ENCODE measurements at places on chromosomes 7 and 10.

- no peak for DNase-seq
These were observed 3.1 kb upstream of the TMEM26 start for GRCh38 chr10:61456095-61456789.

- no peak for DNase-seq
These were observed 42.4 kb upstream of the GDF10 start for GRCh38 chr10:47257396-47258120.

GRCh38 chr10:63522277-63522687 is 1.1 kb downstream of the REEP3 start:
- DNase-seq: no peak

GRCh38 chr7:91397612-91398011 is 133.4 kb downstream of the FZD1 start:
- no peak for DNase-seq

- no peak for DNase-seq
These were observed 525.0 kb upstream of the SEMA3D start for GRCh38 chr7:85711894-85712293.

- no peak for DNase-seq
These were observed 241.5 kb downstream of the PCDH15 start for GRCh38 chr10:54559498-54559897.

DNA sequence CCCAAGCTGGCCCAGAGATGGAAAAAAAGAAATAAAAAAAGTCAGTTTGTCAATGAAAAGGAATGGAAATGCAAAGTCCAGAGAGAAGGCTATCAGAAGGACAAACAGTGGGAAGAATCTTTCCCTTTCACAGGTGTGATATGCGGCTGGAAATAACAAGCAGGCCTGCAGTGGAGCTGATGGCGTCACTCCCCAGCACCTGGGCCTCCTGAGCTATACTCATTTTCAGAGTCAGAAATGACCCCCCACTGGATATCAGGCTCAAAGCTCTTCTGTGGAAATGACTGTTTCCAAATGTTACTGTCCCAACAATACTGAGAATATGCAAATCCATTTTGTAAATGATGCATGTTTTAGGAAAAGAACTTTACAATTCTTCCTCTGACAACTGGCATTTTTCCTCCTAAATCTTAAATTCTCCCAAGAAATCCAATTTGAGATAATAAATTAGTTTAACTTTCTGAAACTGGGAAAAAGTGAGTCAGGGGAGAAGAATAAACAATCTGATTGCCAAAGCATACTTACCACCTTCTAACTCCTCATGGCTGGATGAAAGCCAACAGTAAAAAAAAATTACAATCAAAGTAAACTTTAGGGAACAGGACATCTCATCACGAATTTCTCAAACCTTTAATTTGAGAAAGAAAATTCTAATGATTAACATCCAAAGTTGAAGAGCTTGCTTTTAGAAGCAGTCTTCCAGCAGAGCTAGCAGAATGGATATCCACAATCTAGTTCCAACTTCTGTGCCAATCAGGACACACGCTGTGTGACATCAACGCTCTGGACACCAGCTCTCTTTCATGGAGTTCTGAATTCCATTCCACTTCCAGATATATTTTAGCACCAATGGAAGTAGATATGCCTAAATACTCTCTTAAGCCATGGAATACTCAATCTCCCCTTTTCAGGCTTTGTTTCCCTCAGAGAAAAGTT is 5.3 kb upstream of the CUZD1 start:
- no peak for DNase-seq

- no peak for DNase-seq
These were observed 176.1 kb upstream of the PHYHIPL start for GRCh38 chr10:59000162-59000825.

GRCh38 chr10:93752761-93753160 is 5.0 kb upstream of the LGI1 start:
- no peak for DNase-seq

DNA sequence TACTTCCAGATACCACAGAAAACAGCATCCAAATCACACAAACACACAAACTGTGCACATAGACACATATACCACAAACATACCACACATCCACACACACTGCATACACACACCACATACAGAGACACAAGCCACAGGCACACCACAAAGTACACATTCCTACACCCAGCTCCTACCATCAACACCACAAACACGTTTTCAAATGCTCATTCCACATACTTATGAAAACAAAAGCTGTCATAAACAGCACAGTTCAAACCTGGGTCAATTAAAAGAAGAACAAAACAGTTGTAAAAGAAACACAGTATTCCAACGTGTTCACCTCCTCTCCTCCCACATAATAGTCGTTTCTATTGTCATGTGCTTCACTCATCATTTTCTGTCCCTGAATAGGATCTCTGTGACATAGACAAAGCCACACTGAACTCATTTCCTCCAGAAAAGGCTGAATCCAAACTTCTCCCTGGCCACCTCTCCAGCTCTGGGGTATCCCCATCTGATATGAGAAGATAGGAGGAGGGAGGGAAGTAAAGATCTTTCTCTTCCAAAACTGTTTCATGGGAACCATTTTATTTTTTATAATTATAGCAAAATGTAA is 89.2 kb downstream of the CXCL12 start:
- DNase-seq: no peak

- no peak for DNase-seq
These were observed 4.6 kb upstream of the ZNF425 start for GRCh38 chr7:149130572-149131198.

DNA sequence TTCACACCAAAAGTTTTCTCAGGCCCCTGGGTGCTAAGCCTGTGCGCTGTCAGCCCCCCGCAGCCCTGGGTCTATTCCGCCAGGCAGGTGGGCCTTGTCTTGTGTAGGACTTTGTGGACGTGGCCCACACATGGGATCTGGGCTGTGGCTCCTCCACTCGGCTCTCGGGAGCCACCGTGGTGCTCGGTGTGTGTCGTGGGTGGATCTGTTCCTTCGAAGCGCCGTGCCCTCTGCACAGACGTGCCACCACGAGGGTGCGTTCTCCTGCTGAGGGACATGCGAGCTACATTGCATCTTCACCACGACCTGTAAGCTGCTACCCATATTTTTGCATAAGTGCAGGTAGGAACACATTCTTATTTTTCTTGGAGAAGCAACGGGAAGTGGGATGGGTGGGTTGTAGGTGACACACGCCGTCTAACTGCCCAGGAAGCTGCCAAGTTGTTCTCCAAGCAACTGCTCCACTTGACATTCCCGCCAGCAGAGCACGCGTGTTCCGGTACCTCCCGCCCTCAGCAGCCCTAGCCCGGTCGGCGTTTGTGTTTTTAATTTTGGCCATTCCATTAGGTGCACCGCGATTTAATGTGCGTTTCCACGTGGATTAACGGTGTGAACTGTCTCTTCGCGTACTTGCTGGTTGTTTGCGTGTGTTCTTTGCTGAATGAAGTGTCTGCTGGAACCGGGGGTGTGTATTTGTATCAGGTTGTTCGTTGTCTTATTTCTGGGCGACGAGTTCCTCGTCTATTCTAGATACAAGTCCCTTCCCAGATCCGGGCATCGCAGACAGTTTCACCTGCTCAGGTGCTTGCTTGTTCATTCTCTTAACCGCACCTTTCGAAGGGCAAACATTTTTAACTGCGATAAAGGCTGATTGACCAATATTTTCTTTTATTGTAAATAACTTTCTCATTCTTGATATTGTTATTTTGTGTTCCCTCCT is 47.4 kb upstream of the CFAP46 start:
- no peak for DNase-seq

- no peak for DNase-seq
These were observed 1.3 kb downstream of the LCOR start for GRCh38 chr10:96833220-96834001.

GRCh38 chr7:72234086-72234485 is 178.1 kb downstream of the CALN1 start:
- no peak for DNase-seq

- no peak for DNase-seq
These were observed 173.2 kb downstream of the BUB3 start for GRCh38 chr10:123327450-123327849.

DNA sequence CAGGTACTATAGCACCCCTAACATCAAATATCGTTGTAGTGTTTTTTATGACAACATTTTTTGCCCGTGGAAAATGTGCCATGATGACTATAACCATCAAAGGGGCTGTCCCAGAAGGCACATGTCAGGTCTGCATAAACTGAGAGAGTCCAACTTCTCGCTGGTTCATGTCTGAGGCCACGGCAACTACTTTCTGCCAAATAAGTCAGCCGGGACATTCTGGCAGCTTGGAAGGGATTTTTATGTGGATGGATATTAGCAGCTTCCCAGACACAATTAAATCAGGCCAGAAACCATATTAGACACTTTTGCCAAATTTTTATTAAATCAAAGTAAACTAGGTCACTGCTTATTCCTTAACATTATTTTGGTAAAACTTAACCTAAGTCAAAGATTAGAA is 477.4 kb upstream of the FZD8 start:
- no peak for DNase-seq

DNA sequence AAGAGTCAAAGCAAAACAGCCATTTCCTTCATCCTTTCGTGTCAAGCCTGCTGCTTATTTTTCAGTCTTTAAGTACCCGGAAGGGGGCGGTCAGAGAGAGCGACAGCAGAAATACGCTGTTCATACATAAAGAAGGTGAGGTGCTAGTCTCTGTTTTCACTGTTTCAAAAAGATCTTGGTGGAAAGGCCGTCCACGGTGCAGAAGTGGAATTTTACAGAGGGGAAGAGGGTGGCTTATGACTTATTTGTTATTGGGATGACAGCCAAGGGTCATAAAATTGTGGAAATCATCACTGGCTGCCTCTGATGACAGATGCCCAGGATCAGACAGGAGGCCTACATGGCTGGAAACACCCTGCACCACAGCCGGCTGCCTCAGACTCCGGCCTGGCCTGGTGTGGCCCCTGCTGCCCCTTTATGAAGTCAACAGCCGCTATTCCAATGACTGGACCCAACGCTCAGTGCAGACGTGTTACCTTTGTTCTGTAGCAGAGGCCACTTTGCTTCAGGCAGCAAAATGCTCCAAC is 57.0 kb downstream of the HIPK2 start:
- no peak for DNase-seq

DNA sequence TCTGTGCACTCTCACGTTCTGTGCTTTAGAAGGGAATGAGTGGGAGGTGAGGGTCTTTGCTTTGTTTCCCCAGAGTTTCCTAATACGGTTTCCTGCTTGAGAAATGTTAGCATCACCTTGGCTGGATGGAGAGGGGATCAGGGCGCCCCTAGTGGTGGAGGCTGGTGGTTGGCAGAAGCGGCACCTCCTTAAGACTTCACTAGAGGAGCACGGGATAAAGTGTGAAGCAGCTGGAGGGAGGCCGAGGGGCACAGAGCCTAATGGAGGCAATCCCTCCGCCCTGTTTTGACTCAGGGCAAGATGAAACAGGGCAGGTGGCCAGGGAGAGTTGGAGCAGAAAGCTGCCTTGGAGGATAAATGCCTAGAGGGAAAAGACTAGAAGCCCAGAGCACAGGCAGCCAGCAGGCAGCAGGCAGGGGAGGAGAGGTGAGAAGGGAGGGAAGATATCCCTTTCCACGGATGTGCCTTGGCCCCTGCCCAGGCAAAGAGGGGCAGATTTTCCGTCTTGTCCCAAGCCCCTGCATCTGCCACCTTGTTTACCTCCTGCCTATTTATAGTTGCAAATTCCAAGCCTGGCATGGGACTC is 56.0 kb upstream of the BTRC start:
- DNase-seq: peak; percentile 61

- DNase-seq: no peak
These were observed at the start of gene SH3PXD2A for GRCh38 chr10:103855424-103855823. SH3PXD2A (minus strand) TSS chr10:103855576; CDS start chr10:103855266, 310 bp downstream.

- peak; percentile 41 for DNase-seq
These were observed 9.3 kb upstream of the TSPAN14 start for GRCh38 chr10:80444646-80445319.

- DNase-seq: no peak
These were observed 56.7 kb downstream of the NEURL1 start for GRCh38 chr10:103550229-103550628.

- no peak for DNase-seq
These were observed 113.2 kb upstream of the PHF14 start for GRCh38 chr7:10860516-10860915.

DNA sequence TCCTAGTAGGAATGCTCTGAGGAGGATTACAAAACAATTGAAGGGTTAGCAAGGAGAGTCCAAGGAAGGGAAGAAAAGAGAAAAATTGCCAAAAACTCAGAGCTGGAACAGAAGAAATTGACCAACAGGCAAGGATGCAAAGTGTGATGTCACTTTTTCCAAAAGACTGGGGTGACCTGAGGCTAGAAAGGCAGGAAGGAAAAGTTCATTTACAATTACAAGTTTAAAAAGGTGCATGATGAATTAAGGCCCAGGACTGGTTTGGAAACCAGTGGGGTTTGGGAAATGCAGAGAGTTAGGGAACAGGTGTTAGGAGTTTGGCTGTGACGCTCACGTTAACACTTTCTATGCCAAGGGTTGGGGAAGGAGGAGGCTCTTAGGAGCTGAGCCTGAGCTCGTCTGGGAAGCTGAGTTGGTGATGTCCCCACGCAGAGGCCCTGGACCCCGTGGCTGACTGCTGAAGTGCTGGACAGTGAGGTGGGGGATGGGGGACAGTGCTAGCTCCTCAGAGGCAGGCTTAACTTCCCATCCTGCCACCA is 92.6 kb upstream of the PODXL start:
- DNase-seq: no peak

- DNase-seq: peak; percentile 2
These were observed 140.9 kb downstream of the AUTS2 start for GRCh38 chr7:69739190-69739589.

DNA sequence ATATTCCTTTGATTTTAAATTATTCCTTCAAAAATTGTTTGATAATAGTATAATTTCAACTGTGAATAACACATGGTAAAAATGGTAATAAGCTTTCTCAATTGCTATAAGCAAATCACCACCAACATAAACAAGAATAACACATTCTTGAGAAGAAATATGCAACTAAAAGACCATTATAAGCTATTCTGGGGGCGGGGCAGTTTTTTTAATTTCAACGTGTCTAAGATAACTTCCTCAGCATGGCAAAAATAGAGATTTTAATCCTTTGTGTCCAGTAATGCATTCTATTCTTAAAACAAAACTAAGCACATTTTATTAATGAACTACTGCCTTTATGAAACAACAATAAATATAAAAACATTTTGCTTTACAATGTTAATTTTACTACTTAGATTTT is 1.5 kb downstream of the DNAJC12 start:
- DNase-seq: no peak

- no peak for DNase-seq
These were observed 316.0 kb upstream of the AOAH start for GRCh38 chr7:37040330-37040729.

- DNase-seq: no peak
These were observed 387.6 kb downstream of the KCNMA1 start for GRCh38 chr10:77249901-77250459.

- no peak for DNase-seq
These were observed 19.5 kb downstream of the ADCYAP1R1 start for GRCh38 chr7:31071645-31072029.

- no peak for DNase-seq
These were observed 196.7 kb downstream of the SEMA3E start for GRCh38 chr7:83452256-83452655.
